ENCODE measurements at places on chromosomes 13 and 19.

DNA sequence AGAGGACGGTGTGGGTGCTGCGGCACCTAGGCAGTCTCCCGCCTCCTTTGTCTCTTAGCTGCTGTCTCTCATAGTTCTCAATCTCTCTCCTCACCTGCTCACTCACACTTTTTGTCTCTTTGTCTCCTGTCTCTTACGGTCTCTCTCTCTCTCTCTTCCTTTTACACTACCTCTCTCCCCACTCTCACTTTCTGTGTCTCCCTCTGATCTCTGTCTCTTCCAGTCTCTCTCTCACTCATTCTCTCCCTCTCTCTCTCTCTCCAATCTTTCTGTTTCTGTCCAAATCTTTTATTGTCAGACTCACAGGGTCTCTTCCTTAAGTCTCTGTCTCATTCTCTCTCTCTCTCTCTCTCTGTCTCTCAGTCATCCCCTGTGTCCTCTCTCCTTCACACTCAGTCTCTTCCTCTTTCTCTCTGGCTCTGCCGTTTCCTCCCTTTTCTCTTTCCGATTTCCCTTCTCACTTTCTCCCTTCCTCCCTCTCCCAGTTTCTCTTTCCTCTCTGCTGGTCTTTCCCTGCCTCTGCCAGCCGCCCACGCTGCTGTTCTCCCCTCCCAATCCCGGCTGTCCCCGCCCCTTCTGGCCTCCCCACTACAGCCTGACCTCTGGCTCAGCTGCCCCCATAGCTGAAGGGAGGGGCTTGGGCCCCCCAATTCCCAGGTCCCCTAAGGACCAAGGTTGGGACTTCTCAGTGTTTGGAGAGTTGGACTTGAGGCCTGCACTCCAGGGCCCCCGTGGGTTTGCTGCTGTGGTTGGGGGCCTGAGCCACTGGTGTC is at the start of gene PLEKHA4:
Gene PLEKHA4, minus strand, starts transcription at position 504 of the 773 bp plus-strand sequence. CDS start 997 bp downstream, outside the sequence.
- no peak for DNase-seq

- no peak for DNase-seq
These were observed 80.8 kb downstream of the SHISA2 start for GRCh38 chr13:25971047-25971446.

GRCh38 chr13:34258646-34259386 is 440.9 kb downstream of the RFC3 start:
- no peak for DNase-seq

GRCh38 chr13:109101550-109102144 is 472.2 kb downstream of the MYO16 start:
- no peak for DNase-seq
